ENCODE measurements at places on chromosomes 11 and 22.

GRCh38 chr11:83720675-83721074 lies 434.5 kb upstream of the CCDC90B start:
- no peak for DNase-seq

- no peak for DNase-seq
These were observed 4.7 kb downstream of the CSDC2 start for GRCh38 chr22:41565403-41566054.

DNA sequence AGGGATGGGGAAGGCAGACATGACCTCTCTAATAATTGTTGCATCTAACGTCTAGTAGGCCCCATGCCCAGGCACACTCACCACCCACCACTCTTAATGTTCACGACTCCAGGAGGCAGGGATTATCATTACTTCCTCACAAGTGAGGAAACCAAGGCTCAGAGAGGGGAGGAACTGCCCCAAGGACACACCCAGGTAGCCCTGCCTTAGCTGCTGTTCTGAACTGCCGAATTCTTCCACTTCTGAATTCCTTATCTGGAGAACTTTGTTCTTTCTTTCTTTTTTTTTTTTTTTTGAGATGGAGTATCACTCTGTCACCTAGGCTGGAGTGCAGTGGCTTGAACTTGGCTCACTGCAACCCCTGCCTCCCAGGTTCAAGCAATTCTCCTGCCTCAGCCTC lies 16.7 kb downstream of the SLCO2B1 start:
- DNase-seq = no peak

DNA sequence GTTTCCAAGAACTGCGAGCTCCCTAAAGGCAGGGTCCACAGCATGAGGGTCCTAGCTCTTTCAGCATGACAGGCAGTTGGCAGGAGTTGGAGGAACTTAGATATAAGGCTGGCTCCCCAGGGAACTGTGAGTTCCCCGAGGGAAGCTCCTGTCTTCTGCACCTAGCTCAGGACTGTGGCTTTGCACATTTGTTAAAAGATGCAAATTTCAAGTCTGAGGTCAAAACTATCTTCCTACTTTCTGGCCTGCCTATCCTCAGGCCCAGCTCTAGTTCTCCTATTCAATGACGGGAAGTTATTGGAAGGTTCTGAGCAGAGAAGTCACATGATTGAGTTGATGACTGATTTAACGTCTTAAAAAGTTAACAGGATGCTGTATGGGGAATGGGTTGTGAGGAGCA lies 11.7 kb upstream of the UCP3 start:
- no peak for DNase-seq

GRCh38 chr11:129739339-129739738 lies 76.3 kb upstream of the TMEM45B start:
- peak; percentile 56 for DNase-seq

GRCh38 chr11:43852057-43852636 lies 28.5 kb upstream of the ALKBH3 start:
- DNase-seq = peak; percentile 46

GRCh38 chr22:20026996-20027601 lies 6.2 kb downstream of the TANGO2 start:
- no peak for DNase-seq

- DNase-seq = no peak
These were observed 6.4 kb downstream of the DERL3 start for GRCh38 chr22:23832226-23833016.

DNA sequence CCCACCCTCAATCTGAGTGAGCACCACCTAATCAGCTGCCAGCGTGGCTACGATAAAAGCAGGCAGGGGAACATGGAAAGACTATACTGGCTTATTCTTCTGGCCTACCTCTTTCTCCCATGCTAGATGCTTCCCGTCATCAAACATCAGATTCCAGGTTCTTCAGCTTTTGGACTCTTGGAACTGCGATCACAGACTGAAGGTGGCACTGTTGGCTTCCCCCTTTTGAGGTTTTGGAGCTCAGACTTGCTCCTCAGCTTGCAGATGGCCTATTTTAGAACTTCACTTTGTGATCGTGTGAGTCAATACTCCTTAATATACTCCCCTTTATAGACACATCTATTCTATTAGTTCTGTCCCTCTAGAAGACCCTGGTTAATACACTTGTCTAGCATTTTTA lies 543.7 kb upstream of the RAG2 start:
- no peak for DNase-seq

GRCh38 chr11:118240999-118241763 lies 11.0 kb downstream of the MPZL3 start:
- no peak for DNase-seq

- DNase-seq = no peak
These were observed 84.2 kb upstream of the WNT7B start for GRCh38 chr22:46061124-46061500.

DNA sequence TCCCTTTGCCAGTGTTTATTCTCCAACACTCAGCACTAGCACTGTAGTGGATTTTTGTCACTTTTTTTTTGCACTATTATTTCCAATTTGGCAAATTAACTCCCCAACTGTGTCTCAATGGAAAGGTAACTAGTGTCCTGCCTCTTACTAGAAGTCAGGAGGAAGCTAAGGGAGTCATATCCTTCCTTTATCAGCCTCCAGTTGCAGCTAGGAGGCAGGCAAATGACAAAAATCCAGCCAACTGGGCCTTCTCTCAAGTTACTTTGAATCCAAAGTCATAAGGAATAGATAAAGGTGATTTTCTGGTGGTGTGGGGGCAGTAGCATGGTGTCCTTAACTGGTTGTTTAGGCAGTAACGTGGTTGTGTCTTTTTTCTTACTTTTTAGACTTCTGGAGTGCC lies 15.6 kb upstream of the P4HA3 start:
- DNase-seq = no peak

GRCh38 chr22:24937114-24937513 lies 9.4 kb downstream of the LHFPL7 start:
- DNase-seq = peak; percentile 60

GRCh38 chr11:6474413-6474792 lies 662 bp upstream of the TRIM3 start:
- DNase-seq = peak; percentile 47

- no peak for DNase-seq
These were observed 99.5 kb downstream of the BCR start for GRCh38 chr22:23279781-23280180.

- peak; percentile 74 for DNase-seq
These were observed 351.1 kb downstream of the BUD13 start for GRCh38 chr11:116421529-116422185.

DNA sequence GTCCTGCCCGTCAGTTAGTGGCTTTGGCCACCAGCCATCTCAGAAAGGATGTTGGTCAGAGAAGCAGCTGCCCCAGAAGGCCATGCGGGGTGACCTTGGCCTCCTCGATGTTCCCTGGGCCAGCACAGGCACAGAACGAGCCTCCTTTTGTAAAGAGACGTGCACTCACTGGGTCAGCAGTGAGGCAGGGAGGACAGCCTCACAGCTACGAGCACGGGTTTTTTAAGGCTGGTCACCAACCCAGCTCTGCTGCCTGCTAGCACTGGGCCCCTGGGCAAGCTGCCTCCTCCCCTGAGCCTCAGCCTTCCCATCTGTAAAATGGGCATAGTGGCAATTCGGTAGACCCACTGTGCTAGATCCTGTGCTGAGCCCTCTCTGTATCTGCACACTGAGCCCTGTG lies 10.8 kb downstream of the IGLL1 start:
- no peak for DNase-seq

- DNase-seq = no peak
These were observed 35.5 kb downstream of the USP28 start for GRCh38 chr11:113839842-113840241.

- DNase-seq = no peak
These were observed 25.2 kb downstream of the MORC2 start for GRCh38 chr22:30943368-30943767.

GRCh38 chr22:47318041-47318737 lies 555.7 kb downstream of the TBC1D22A start:
- DNase-seq = no peak

DNA sequence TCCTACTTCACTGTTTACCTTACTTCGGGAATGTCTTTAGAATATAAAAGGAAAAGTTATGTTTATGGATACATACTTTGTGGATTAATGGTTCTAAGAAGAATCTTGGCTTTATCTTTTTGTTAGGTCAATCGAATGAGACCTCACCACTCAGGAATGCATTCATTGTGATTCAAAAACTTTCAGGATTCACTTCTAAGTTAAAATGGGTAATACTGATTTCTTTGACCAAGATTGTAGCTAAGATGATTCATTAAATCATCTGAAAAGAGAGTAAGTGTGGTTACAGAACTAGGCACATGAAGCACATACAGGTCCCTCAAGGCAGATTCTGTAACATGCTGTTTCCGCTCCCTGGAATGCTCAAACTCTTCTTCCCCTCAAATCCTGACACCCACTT lies 716.4 kb downstream of the KCNA4 start:
- no peak for DNase-seq

DNA sequence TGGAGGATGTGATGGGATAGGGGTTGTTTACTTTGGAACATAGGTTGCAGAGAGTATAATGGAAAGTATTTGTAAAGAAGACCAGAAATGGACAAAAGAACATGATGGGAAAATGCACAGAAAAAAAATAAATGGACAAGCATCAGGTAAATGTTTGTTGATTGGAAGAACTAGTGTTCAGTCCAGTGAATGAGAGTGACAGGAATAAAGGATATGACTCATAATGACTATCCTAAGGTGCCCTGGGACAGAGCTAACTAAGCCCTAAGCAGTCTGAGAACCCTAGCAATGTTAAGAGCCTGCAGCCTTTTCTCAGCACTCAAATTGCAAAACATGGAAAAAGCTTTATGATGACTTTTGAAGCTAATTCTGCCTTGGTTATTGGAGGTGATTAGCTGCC lies 732.8 kb upstream of the ANO5 start:
- no peak for DNase-seq

DNA sequence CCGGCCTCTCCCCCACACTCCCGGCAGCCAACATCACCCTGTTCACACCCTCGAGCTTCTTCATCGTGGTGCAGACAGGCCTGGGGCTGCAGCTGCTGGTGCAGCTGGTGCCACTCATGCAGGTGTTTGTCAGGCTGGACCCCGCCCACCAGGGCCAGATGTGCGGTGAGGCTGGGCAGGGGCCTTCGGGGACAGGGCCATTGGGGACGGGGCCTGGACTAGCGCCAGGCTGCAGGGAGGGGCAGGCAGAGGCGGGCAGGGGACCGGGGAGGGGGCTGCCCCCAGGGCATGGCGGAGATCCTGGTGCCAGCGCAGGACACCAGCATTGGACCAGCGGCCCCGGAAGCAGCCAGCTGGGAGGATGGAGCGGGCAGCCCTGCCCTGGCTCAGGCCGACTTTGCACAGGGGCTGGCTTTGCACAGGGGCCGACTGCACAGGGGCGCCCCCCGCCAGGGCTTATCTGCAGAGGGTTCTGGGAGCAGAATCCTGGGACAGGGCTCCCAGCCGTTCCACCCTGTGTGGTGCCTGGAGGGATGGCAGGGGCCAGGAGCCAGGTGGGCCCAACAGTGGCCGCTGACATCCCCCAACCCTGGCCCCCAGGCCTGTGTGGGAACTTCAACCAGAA lies 8.6 kb downstream of the MUC5B start:
- no peak for DNase-seq

DNA sequence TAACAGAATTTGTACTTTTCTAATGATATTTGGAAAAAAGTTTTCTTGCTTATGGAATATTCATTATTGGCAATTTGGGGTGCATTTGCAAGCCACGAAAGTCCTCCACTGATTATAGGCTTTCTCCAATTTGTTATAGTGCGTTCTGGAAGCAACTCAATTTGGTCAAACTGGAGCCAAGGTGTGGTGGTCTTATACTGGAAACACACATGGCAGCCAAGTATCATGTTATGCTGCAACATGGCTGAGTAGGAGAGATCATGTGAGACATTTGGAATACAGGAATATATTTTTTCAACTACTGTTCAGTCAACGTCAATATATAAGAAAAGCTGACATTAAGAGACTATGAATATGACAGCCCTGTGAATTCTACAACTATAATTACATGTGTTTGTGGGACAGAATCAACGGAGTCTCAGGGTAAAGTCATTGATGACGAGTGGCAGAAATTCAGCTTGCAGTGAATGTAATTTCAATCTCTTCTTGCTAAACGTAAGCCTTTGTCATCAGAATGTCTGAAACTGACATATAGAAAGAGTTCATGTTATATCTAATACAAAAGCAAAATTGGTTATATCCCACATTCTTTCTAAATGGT lies 83.8 kb upstream of the FIBIN start:
- no peak for DNase-seq

DNA sequence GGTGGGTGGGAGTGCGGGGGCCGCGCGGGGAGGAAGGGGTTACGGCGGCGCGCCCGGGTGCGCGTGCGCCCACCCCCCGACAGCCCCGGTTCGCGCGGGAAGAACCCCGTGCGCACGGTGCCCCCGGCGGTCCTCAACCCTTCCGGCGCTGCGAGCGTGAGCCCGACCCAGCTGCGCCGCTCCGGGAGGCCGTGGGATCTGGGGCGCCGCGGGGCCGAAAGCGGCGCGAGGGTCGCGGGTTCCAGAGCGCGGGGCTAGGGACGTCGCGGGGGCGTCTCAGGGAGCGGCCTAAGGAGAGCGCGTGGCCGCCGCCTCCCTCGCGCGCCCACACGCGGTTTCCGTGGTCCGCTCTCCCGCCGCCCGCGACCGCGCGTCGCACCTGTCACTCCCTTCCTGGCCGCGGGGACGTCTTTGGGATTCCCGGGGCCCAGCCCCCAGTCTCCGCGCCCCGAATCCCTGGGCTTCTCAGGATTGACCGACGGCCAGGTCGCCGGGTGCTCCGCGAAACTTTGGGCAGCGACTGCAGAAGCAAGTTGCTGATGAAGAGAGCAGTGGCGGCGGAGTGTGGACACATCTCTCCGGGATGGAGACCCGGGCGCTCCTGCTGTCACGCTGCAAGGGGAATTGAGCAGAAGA lies 582 bp downstream of the SREBF2 start:
- peak; percentile 58 for DNase-seq

DNA sequence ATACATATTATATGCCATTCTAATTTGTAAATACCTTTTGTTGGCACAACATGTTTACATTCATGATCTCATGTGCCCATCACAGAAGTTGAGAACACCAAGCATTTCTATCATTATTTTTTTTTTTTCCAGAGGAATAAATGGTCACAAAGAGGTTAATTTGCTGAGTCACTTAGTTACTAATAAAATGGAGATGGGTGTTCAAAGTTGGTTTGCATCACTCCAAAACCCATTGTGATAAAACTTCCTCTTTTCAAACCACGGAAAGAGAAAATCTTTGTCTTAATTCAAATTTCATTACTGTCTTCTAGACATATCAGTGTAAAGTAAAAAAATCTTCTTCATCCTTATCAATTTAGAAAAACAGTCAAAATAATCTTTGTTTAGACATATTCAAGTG lies 636.8 kb upstream of the CCDC179 start:
- DNase-seq = no peak

GRCh38 chr11:96317571-96317970 lies 25.4 kb downstream of the MAML2 start:
- no peak for DNase-seq

GRCh38 chr11:73315293-73316020 lies 7.4 kb downstream of the ARHGEF17 start:
- no peak for DNase-seq

Measured in NCI-H1092 treated with DMSO at 0.1 percent for 48 hours (cell line).